Heart left ventricle (tissue), 16 donors: ENCODE measurements at places on chromosomes 1 and 21. TPM values are rescaled to one million over a fixed set of nuclear protein-coding genes. Genes with fewer than 3 reads are reported as not detected.
A peak's percentile ranks its signal among the peaks of the same experiment; 100 is the strongest.

GRCh38 chr1:160722726-160723125, 11.1 kb upstream of the CD48 start:
- no peak overlapping the region for H3K4me3 ChIP-seq
- H3K27me3 ChIP-seq = no peaks in the 10 kb centered on the region
- H3K4me1 ChIP-seq = peaks cover 4% of the 10 kb centered on the region

Gene KIAA0319L
- 58.3 TPM for total RNA-seq

Gene APOBEC4
- total RNA-seq = not detected

GRCh38 chr1:223759273-223759672, 46.9 kb downstream of the CAPN2 start:
- H3K27me3 ChIP-seq = no peaks in the 10 kb centered on the region
- DNase-seq = no peak
- no peak overlapping the region for H3K4me3 ChIP-seq

DNA sequence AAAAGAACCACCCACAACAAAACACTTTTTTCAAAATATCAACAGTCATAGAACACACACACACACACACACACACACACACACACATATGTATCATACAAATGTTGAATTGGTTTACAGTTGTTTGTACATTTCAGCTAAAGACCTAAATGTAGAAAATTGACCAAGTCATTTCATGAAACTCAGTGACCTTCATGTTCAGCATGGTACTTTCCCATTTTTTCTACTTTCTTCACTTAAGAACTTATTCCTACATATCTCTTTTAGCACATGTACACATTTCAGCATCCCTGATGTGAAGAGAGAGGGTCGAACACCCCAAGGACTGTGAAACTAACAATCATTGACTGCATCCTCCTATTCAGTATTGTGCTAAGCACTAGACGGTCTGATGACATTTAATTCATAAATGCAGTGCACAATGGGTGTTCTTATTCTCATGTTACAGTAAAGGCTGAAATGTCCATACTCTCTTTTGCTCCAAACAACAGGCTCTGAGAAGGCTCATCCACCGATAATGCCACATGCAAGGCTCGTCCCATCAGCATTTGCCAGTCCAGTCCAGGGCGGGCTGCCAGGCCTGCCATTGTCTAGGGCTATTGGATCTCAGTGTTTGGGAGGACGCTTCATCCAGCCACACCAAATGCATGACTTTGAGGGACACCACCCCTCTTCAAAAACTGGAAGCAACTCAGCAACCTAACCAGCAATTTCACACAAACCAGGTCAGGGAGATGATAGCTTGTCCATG, 150.1 kb upstream of the RUNX1 start:
- DNase-seq = no peak
- H3K27me3 ChIP-seq = no peaks in the 10 kb centered on the region
- H3K4me3 ChIP-seq = no peak overlapping the region
- H3K36me3 ChIP-seq = no peaks in the 10 kb centered on the region

Gene RCSD1
- 38.1 TPM for total RNA-seq

Gene AADACL3
- total RNA-seq = not detected

GRCh38 chr1:77545970-77546369, 136.5 kb downstream of the ZZZ3 start:
- no peak for DNase-seq
- H3K4me3 ChIP-seq = no peak overlapping the region
- H3K27me3 ChIP-seq = no peaks in the 10 kb centered on the region
- no peaks in the 10 kb centered on the region for H3K36me3 ChIP-seq
- H3K4me1 ChIP-seq = no peaks in the 10 kb centered on the region

Gene C8B
- total RNA-seq = not detected

Gene RSPO1
- not detected for total RNA-seq

GRCh38 chr1:62435231-62436038, 1.4 kb upstream of the USP1 start:
- DNase-seq = no peak
- peak overlapping the region; percentile 99 for H3K27ac ChIP-seq
- no peaks in the 10 kb centered on the region for H3K27me3 ChIP-seq
- peaks cover 33% of the 10 kb centered on the region for H3K4me1 ChIP-seq
- H3K4me3 ChIP-seq = peak overlapping the region; percentile 87

DNA sequence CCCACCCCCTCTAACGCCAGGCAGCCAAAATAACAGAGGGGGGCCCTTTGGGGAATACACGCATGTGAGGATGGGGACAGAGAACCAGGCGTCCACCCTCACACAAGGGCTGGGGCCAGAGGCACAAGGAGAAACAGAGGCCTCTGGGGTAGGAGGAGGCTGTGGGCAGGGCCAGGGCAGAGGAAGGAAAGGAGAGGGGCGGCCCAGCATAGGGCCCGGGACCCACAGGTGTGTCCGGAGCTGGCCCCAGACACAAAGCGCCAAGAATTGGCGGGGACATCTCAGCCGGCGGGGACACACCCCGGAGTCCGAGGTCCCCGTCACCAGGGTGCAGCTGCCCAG, 6.7 kb downstream of the PLEKHG5 start:
- H3K4me1 ChIP-seq = peaks cover 33% of the 10 kb centered on the region
- peak overlapping the region; percentile 73 for H3K27ac ChIP-seq
- H3K36me3 ChIP-seq = no peaks in the 10 kb centered on the region
- H3K27me3 ChIP-seq = peaks cover 23% of the 10 kb centered on the region
- H3K4me3 ChIP-seq = peak overlapping the region; percentile 66

- no peak for DNase-seq
- no peak overlapping the region for H3K27ac ChIP-seq
- peaks cover 6% of the 10 kb centered on the region for H3K36me3 ChIP-seq
These were observed 37.9 kb downstream of the UBE2G2 start for GRCh38 chr21:44763451-44764318.

DNA sequence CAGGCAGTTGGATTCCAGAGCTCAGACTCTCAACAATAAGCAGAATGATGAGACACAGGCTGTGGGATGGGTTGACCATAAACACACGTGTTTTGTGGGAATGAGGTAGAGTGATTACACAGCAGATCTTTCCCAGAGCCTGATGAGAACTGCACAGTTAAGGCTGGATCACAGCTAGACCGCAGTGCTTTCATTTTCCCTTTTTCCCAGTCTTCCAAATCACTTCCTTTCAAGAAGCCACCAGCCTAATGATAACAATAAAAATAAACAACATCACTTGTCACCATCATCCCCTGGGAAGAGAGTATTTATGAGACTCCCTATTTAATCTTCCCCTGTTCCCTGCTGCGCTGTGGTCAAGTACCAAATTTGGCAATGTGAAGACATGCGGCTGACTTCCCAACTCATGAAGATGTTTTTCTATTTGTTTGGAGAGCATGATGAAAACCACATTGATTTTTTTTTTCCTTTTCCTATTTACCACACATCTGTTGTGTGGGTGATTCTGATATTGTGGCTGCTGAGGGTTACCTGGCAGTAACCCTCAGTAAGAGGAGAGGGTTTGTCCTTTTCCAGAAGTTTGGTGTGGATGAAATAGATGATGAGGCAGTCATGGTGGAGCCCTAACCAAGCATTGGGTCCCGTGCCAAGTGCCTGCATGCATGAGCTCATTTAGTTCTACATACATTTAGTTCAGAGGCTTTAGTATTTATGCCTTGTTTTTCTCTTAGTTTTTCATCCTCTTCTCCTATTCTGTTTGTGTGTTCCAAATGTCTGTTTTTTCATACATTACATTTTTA, 248.9 kb upstream of the HOOK1 start:
- H3K27ac ChIP-seq = no peak overlapping the region
- no peaks in the 10 kb centered on the region for H3K36me3 ChIP-seq
- DNase-seq = no peak
- H3K4me3 ChIP-seq = no peak overlapping the region
- no peaks in the 10 kb centered on the region for H3K4me1 ChIP-seq
- H3K27me3 ChIP-seq = no peaks in the 10 kb centered on the region

DNA sequence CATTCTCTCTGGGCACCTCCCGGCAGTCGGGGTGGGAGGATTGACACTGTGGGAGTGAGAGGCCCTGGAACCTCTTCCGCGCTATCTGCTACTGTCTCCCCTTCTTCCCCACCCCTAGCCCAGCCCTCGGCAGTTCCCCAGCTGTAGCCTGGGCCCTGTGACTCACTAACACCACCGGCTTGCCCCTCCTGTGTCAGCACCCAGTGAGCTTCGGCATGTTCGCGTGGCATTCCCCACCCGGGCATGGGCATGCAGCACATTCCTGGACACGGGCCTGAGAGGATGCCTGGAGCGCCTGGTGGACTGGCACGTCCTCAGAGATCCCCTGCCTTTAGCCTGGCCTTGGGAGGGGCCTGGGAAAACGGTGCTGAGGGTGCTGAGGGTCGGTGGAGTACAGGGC, 1.3 kb downstream of the CDK18 start:
- H3K4me1 ChIP-seq = peaks cover 18% of the 10 kb centered on the region
- DNase-seq = peak; percentile 76
- no peaks in the 10 kb centered on the region for H3K27me3 ChIP-seq
- H3K36me3 ChIP-seq = no peaks in the 10 kb centered on the region
- peak overlapping the region; percentile 86 for H3K27ac ChIP-seq

- peaks cover 17% of the 10 kb centered on the region for H3K36me3 ChIP-seq
- no peak for DNase-seq
- H3K4me1 ChIP-seq = peaks cover 8% of the 10 kb centered on the region
- no peak overlapping the region for H3K27ac ChIP-seq
- H3K27me3 ChIP-seq = no peaks in the 10 kb centered on the region
These were observed 109.4 kb downstream of the RGL1 start for GRCh38 chr1:183914276-183914675.

Gene ICOSLG
- 0.78 TPM for total RNA-seq

DNA sequence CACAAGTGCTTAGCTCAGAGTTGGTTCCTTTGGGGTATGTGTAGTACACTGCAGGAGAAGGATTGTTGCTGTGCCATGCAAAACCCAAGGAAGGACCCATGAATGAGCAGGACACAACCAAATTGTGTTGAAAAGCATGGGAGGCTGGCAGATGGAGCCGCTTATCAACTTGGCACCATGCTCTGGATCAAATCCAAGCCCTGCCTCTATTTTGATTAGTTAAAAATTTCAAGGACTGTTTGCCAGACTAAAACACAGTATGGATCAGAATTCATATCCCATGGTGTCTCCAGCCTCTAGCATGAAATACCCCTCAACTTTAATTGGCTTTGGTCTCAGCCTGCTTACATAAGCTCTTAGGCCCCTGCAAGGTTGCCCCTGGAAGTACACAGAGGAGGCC, 27.8 kb downstream of the CCDC185 start:
- no peak overlapping the region for H3K4me3 ChIP-seq
- no peak overlapping the region for H3K27ac ChIP-seq
- no peak for DNase-seq

DNA sequence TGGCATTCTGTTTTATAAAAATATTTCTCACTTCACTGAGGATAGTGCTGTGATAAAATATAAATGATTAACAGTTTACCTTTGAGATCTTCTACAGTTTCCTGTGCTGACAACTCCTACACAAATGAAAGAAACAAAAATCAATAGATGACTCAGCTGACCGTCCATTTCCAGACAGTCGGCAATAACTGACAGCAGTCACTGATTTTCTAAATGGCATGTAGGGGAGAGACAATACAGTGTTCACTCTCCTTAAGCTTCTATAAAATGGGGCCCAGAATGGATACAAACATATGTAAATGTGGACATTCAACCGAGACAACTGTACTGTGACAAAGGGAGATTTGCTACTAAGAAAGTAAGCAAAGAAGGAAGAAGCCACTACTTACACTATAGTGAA, 34.3 kb downstream of the PCNX2 start:
- H3K4me1 ChIP-seq = no peaks in the 10 kb centered on the region
- no peaks in the 10 kb centered on the region for H3K27me3 ChIP-seq
- no peak for DNase-seq
- H3K4me3 ChIP-seq = no peak overlapping the region
- H3K36me3 ChIP-seq = no peaks in the 10 kb centered on the region

Gene HPCAL4
- total RNA-seq = 0.79 TPM

GRCh38 chr1:204692325-204692840, 6.8 kb upstream of the LRRN2 start:
- H3K36me3 ChIP-seq = no peaks in the 10 kb centered on the region
- no peaks in the 10 kb centered on the region for H3K4me1 ChIP-seq
- peaks cover 12% of the 10 kb centered on the region for H3K27me3 ChIP-seq

Gene TNFRSF9
- 0.05 TPM for total RNA-seq

Gene ATP1A4
- not detected for total RNA-seq

DNA sequence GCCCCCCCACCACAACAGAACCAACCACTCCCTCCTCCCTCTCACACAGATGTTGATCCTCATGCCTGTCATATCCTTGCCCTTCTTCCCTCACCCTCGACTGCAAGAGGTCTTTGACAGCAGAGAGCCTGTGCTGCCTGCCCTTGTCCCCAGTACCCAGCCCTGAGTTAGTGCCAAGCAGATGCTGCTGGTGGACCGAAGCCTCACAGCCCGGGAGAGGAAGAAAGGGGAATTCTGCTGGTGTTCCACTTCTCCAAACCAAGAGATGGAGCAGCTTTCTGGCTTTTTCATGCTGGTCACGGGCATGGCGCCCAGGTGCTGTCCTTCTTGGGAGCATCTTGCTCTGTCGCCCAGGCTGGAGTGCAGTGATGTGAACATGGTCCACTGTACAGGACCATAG, 69.1 kb downstream of the SLC66A1 start:
- H3K4me1 ChIP-seq = peaks cover 25% of the 10 kb centered on the region
- H3K27ac ChIP-seq = no peak overlapping the region
- no peak for DNase-seq
- H3K36me3 ChIP-seq = peaks cover 79% of the 10 kb centered on the region

Gene LDLRAD1
- total RNA-seq = not detected

DNA sequence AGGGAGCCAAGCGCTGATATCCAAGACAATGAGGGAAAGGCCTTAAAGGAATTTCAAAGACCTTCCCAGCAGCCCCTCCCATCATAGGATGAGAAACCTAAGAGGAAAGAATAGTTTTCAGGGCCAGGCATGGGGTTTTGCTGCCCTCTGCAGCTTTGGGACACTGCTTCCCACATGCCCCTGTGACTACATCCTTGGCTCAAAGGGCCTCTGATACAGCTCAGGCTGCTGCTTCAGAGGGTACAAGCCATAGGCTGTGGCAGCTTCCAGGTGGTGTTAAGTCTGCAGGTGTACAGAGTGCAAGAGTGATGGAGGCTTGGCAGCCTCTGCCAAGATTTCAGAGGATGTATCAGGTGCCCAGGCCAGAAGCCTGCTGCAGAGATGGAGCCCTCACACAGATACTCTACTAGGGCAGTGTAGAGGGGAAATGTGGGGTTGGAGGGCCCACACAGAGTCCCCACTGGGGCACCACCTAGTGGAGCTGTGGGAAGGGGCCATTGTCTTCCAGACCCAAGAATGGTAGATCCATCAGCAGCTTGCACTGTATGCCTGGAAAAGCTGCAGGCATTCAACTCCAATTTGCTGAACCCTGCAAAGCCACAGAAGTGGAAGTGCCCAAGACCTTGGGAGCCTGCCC, 125.8 kb downstream of the SLC45A1 start:
- H3K27ac ChIP-seq = no peak overlapping the region
- DNase-seq = no peak
- no peaks in the 10 kb centered on the region for H3K27me3 ChIP-seq
- H3K4me1 ChIP-seq = peaks cover 22% of the 10 kb centered on the region
- no peak overlapping the region for H3K4me3 ChIP-seq
- no peaks in the 10 kb centered on the region for H3K36me3 ChIP-seq

Gene AVPR1B
- total RNA-seq = not detected

DNA sequence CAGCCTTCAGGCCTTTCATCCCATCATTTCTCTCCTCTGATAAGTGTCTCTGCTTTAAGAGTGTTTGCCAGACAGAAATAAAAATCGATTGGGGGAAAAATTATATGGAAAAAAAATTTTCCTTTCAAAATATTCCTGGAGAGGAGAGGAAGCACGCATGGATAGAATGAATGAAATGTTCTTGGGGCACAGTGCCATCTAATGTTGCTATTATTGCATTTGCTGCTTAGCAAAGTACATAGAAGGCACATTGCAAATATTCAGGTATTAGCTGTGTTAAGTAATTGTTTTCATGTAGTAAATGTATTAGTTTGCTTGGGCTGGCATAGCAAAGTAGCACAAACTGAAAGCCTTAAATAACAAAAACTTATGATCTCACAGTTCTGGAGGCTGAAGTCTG, 18.1 kb downstream of the B3GALT5 start:
- H3K36me3 ChIP-seq = no peaks in the 10 kb centered on the region
- H3K27ac ChIP-seq = no peak overlapping the region
- no peaks in the 10 kb centered on the region for H3K27me3 ChIP-seq

Gene TMPRSS3
- 0.59 TPM for total RNA-seq

Gene TSPAN1
- total RNA-seq = 0.75 TPM
